A172 (cell line): ENCODE measurements at places on chromosomes 4 and X. TPM values are rescaled to one million over a fixed set of nuclear protein-coding genes. Genes with fewer than 3 reads are reported as not detected.

DNA sequence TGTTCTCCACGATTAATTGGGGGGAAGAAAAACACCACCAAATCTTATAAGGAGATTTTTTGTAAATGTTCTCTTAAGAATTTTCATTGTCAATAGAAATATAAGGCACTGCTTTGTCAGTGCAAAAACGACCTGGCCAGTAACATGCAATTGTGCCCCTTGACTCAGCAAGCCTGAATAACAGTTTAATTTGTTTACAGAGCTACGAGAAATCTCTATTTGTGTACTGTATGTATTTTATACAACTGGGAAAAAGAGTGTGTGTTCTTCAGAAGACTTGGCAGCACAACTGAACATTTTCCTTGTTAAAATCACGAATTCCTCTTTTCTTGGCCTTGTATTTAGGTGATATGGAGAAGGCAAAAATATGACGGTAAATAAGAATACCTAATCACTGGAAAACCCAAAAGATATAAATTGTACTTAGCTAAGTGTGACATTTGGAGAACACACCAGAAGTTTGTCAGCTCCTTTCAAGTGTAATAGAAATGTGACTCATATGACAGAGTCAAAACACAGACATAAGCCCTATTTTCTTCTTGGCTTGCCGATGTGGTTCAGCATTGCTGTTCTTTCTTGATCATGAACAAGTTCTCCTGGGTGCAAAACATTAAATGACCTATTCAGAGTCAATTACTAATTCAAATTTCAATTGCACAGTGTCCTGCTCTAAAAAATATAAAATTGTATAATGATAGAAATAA is 945.0 kb upstream of the INTU start:
- no peak for DNase-seq

DNA sequence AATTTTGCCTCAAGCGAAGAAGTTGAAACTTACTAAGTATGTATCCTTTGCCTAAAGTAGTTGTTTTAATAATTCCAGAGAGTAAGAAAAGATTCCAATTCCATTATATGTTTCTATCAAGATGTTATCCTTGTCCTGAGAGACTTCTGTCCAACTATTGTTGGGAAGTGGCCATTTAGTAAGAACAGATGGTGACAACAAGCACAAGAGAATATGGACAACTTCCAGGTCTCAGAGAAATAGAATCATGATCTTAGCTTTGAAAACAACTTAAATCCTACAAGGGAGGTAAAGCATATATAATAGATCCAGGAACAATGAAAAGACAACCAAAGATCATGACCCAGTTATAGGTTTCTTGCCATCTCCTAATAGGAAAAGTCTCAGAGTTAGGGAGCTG is 486.6 kb upstream of the PCDH10 start:
- DNase-seq, result no peak

GRCh38 chr4:83046693-83047473 is 11.9 kb downstream of the COPS4 start:
- no peak for DNase-seq

GRCh38 chr4:94635177-94635576 is 122.6 kb upstream of the BMPR1B start:
- no peak for DNase-seq

Gene SATL1
- not detected in 2 replicates for total RNA-seq
